ENCODE measurements at places on chromosomes 1 and 21.
A peak's percentile ranks its signal among the peaks of the same experiment; 100 is the strongest.

- DNase-seq: no peak
Observed at GRCh38 chr1:102884238-102884637, 224.1 kb downstream of the COL11A1 start.

- DNase-seq: no peak
Observed at GRCh38 chr1:23217421-23218115, at the start of gene HTR1D. Gene HTR1D (minus strand): TSS chr1:23217502. CDS start chr1:23194219, 23,283 bp downstream.

DNA sequence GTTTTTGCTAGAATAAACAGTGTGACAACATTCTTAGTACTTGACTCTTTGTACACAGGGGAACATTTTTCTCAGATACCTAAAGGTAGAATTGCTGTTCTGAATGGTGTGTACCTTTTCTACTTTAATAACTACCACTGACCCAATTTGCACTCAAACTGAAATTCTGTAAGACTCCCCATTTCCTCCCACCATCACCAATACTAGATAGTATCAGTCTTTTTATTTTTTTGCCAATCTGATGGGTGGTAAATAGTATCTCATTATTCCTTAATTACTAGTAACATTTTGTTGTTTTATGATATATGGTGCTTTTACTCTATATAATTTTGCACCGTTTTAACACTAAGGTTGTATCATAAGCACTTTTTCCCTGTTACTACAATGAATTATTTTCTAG, 28.8 kb upstream of the GCLM start:
- no peak for DNase-seq

GRCh38 chr1:230264342-230264741, 161.8 kb downstream of the PGBD5 start:
- DNase-seq: no peak

DNA sequence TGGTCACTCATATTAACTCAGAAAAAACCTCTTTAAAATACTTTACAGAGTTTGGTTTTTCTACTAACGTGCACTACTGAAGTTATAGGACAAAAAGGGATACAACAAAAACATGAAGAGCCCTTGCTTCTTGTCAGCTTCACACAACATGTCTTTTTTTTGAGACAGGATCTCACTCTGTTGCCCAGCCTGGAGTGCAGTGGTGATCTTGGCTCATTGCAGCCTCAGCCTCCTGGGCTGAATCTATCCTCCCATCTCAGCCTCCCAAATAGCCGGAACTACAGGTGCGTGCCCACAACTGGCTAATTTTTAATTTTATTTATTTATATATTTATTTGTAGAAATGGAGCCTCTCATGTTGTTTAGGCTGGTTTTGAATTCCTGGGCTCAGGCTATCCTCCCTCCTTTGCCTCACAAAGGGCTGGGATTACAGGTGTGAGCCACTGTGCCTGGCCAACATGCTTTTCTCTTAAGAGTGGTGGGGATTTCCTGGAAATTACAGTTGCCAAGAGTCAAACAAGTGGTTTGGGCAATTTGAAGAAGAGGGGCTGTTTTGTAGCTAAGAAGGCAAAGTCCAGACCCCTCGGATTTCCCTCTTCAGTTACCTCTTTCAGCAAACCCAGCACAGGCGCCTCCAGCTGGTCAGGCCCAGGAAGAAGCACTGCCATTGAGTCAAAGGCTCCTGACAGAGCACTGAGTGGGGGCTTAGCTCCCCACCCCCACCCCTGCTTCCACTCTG, 6.4 kb upstream of the SMPDL3B start:
- no peak for DNase-seq

DNA sequence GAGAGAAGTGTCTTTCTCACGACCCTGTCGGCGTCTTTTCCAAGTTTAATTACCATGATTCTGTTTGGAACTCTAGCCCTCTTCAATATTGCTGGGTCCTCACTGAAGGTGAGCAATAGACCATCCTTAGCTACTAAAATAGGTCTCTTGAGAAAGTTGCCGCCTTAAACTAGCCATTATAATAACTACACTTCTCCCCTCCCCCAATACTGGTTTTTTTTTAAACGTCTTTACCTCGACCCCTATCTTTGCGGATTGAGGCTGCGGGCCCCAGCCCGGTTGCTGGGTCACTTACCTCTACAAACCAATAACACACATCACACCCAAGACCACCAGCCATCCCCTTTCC, 672 bp downstream of the ENSA start:
- DNase-seq: no peak

- DNase-seq: no peak
Observed at GRCh38 chr1:65441464-65441863, 21.0 kb downstream of the LEPR start.

DNA sequence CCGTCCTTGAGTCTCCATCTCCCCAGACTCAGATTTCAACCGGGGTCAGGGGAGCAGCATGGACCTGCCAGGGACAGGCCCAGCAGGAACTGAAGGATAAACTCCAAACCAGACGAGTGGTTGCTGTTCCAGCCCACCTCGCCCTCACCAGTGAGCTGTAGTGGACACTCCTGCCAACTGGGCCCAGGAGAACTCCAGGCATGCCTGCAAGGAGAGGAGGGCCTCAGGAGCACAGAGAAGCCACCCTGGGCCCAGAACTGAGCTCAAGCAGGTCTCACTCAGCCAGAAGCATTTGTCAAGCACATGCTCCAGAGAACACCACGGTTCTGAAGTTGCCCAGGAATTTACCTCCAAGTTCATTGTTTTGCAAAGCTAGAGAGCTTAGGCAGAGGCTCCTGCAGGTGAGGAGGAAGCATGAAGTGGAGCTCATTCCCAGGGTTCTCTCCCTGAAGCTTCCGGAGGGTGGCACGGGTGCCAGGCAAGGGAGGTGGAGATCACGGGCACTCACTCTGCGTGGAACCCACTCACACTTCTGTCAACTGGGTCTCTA, 61.0 kb downstream of the MATN1 start:
- no peak for DNase-seq

DNA sequence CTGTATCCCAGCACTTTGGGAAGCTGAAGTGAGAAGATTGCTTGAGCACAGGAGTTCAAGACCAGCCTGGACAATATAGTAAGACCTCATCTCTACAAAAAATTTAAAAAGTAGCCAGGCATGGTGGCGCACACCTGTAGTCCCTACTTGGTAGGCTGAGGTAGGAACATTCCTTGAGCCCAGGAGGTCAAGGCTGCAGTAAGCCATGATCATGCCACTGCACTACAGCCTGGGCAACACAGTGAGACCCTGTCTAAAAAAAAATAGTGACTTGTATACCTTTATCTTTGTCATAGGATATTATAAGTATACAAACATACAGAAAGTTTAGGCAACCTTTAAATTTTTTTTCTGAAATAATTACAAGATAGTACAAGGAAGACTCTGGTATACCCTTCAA, 3.9 kb upstream of the FBXO28 start:
- no peak for DNase-seq

DNA sequence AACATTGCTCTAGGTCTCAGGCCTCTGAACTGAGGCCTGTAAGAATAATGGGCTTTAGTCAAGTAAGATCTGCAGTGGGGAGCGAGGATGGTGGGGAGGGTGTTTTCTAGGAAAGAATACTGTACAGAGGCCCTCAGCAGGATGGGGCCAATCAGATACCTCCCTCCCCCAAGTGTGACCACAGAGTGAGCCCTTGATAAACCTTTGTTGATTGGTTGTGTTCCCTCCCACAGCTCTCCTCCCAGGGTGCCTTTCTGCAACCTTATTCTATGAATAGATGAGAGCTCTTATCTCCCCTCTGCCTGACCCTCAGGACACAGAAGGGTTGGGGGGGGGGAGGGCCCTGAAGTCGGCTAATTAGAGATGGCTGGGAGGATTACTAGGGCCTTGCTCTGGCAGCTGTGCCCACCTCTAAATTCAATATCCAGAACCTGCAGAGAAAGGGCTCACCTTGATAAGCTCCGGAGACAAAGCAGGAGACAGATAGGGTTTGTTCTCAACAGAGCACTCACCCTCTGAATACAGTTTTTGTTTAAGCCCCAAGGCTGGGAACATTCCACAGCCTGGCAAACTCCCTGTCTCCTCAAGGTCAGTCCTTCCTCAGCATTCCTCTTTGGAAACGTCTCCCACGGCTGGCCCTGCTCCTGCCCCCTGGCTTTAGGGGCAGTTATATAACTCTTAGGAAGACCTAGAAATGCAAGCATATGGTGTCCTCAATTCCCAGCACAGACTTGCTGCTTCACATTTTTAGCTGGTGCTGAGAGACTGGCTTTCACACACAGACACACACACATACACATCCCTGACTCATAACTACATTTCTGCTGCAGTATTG, 42.9 kb downstream of the ATP1A1 start:
- DNase-seq: peak; percentile 13

- no peak for DNase-seq
Observed at GRCh38 chr1:240294566-240294965, 202.9 kb downstream of the FMN2 start.

- no peak for DNase-seq
Observed at GRCh38 chr1:4170548-4171340, 270.7 kb upstream of the C1orf174 start.

GRCh38 chr1:204377800-204378668, 18.3 kb upstream of the PLEKHA6 start:
- DNase-seq: no peak

GRCh38 chr1:160671603-160672517, 25.0 kb upstream of the SLAMF1 start:
- no peak for DNase-seq

DNA sequence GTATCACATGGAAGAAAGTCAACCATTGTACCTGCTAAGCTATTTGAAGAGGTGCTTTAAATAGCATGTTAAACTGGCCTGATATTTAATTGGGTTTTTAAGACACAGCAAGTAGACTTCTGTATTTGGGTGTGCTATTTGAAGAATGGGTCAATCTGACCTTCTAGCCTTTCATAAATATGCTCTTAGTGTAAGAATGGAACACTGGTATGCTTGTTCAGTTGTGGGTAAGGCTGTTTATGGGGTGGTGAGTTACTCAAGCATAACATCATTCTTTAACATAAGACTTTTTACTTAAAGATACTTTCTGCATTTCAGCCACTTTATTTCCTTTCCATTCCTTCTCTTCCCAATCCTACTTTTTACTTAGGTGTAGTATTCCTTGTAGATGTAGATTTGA, 21.4 kb downstream of the AHCYL1 start:
- no peak for DNase-seq

DNA sequence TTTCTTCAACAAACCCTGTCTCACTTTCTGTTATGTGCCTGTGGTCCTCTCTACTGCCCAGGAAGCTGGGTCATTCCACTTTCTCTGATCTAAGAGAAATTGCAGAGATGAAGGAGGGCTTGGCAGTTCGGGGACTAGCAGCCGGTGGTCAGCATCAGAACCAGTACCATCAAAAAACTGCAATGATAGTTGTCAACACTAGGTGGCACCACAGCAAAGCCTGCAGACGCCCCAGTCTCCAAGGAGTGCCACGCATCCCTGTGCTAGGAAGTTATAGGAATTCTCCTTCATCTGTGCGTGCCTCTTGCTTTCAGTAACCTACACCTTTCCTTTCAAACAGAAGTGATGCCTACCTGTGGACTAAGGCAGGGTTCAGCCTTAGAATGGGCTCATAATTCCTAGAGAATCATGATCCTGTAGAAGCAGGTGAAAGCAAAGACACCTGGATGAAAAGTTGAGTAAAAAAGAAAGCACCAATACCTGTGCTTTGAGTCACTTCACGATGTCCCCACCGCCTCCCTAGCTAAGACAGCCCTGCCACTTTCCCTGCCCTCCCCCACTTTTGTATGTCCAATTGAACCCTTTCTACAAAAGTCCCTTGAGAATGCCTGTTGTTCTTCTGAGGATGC, 129.2 kb downstream of the ADAMTS1 start:
- DNase-seq: peak; percentile 30

DNA sequence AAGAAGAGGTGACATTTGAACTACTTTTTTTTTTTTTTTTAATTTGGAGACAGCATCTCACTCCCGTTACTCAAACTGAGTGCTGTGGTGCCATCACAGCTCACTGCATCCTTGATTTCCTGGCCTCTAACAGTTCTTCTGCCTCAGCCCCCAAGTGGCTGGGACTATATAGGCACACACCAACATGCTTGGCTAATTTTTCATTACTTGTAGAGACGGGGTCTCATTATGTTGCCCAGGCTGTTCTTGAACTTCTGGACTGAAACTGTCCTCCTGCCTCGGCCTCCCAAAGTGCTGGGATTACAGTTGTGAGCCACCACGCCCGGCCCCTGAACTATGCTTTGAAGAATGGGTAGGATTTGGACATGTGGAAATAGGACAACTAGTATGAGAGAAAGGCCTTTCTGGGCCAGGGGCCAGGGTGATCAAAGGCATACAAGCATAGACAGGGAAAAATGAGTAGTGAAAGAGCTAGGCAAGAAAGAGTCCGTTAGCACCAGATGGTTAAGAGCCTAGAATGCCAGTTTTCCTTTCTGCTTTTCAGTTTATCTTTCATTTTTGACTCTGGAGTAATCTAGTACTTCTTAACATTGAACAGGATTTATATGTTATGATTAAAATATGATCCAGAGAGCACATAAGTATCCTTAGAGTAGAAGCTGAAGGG, 6.3 kb downstream of the RABGAP1L start:
- no peak for DNase-seq

GRCh38 chr1:59401581-59401980, 104.7 kb downstream of the FGGY start:
- no peak for DNase-seq

DNA sequence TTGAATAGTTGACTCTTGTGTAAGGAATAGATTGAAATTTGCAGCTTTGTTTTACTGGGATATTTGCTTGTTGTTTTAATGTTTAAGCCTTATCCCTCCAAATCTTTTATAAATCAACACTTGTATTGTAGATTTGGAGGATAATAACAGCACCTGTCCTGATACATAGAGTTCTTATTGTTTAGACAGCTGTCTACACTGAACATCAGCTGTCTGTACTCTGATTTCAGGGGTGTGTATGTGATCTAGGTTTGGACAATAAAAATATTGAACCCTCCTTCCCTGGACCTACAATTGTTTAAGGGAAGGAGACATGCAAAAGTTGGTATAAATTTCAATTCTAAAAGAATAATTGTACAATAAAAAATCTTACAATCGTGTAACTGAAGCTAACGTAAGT, 48.3 kb upstream of the DPH5 start:
- DNase-seq: no peak

DNA sequence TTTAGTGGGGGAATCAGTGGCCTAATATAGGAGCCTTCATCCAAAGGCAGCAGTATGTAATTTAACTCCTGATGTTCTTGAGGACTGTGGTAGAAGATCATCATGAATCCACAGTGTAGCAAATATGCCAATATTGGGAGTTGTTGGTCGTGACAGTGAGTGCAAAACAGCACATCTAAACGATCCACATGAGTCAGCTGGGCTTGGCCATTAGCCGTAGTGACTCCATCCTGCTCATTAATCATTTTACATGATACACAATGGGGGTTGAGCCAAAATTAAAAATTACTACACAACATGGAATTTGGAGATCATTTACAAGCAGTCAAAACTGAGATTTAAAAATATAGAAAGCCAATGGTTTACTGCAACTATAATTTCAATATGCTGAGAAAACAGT, 653.9 kb upstream of the CAMK1G start:
- DNase-seq: no peak

DNA sequence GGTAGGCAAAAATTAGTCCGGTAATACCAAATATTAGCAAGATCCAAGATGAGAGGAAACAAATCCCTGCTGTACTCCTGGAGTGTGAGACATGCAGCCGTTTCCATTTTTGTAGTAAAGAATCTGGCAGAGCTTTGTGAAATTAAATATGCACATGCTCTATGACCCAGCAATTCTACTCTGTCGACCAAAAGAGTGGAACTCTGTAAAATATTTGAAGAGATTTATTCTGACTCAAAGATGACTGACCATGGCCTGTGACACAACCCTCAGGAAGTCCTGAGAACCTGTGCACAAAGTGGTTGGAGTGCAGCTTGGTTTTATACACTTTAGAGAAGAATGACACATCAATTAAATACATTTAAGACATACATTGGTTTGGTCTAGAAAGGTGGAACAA, 16.2 kb downstream of the HAX1 start:
- no peak for DNase-seq

Data from NCI-H226 (cell line).